ENCODE measurements at places on chromosomes 5 and 9.

DNA sequence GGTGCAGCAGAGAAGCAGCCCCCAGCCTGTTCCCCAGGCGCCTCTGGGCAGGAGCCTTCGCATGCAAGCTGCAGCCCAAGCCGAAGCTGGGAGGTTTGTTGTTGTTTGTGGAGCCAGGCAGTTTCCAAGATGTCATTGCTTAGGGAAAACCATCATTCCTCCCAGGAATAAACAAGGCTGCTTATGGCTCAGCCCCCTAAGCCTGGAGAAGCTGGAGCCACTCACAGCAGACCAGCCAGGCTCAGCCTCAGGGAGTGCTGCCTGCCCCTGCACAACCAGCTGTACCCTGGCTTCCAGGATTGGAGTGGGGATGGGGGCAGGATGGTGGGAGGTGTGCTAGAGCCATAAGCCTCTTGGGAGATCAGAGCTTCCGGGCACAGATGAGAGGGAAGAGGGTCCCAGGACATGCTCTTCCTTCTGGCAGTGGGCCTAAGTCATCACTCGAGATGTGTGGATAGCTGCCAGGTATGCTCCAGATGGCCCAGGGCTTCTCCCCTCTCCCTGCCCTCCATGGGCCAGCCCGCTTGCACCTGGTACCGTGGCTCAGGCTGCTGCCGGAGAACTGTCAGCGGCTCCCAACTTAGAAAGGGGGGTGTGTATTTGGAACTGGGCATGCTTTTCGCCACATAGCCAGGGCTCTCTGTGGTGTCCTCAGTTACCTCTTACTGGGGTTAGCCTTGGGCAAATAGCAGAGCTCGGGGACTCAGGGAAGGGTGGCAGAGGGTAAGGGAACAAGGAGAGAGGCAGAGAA, 105.2 kb downstream of the RGS3 start:
- no peak for DNase-seq

GRCh38 chr9:128159522-128159783, 612 bp upstream of the BBLN start:
- no peak for DNase-seq

GRCh38 chr5:76384189-76384588, 18.9 kb upstream of the IQGAP2 start:
- no peak for DNase-seq

GRCh38 chr9:72491242-72491641, 30.2 kb upstream of the TMC1 start:
- DNase-seq, result no peak

- no peak for DNase-seq
These were observed 45.6 kb downstream of the USP20 start for GRCh38 chr9:129880654-129881546.

- no peak for DNase-seq
These were observed 212.9 kb downstream of the ACTL7B start for GRCh38 chr9:108642871-108643270.

GRCh38 chr5:5303242-5303641, 119.2 kb upstream of the ICE1 start:
- DNase-seq, result no peak

GRCh38 chr5:6686501-6686900, 26.7 kb upstream of the TENT4A start:
- no peak for DNase-seq

DNA sequence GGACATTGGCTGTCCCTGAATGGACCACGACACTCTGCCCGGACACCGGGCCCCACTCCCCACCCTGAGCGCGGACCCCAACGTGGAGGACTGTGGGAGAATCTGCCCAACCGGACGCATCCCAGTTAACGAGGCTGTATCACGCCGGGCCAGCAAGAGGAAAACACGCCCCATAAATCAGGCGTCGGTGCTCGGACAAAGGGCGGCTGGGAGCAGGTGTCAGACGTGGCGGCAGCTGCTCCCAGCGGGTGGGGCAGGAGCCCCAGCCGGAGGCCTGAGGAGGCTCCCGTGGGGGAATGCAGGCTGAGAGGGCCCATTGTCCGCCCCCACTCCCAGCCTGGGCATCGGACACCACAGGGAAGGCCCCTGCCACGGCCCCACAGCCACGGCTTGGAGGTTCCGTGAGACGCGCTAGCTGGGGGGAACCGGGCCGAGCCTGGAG, 19.2 kb downstream of the NOTCH1 start:
- peak; percentile 70 for DNase-seq

DNA sequence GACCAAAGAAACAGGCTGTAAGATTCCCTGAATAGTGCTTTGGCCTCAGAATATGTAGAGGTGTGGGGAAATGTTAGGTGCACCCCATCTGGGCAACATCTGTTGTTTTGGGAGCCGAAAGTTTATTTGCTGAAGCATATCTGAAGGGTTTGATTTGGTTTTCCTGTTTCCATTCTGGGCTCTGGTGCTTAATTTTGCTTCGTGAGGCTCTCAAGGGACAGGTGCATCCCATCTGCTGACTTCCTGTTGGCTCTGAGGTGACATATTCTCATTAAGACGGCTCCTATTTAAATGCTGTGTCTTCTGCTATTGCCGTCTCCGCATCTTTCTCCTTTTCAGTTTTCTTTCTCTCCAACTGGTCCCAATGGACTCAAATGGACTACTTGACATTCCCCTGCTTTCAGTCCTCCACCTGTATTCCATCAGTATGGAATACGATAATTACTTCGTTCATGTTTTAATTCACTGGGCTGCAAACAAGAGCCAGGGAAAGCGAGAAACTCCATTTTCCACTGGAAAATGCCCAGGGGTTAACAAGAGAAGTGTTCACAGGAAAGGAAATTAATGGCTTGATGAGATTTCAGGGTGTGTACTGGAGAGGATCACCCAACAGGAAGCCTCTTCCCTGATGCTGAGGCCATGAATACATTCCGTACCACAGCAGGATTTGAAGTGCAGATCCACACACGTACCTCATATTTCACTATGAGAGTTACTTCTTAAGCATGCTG, 104.0 kb downstream of the MTX3 start:
- no peak for DNase-seq

DNA sequence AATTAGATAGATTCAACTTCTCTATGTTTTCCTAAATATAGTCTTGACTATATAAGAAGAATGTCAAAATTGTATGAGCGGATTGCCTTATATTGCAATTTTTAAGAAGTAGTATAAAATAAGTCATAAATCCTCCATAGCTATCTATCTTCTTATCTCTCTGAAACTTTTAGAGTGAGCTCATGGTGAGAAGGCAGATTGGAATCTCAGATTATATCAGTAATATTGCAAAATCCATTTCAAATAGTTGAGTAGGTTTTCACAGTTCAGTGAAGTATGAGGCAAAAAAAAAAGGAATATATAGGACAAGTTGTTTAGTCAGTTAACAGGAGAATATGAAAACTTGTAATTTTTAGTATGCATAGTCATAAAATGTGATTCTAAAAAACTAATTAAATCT, 156.4 kb downstream of the FAM174A start:
- no peak for DNase-seq

- no peak for DNase-seq
These were observed 69.3 kb downstream of the CCDC192 start for GRCh38 chr5:127772531-127772930.

GRCh38 chr9:71656496-71656895, 111.8 kb downstream of the CEMIP2 start:
- no peak for DNase-seq

DNA sequence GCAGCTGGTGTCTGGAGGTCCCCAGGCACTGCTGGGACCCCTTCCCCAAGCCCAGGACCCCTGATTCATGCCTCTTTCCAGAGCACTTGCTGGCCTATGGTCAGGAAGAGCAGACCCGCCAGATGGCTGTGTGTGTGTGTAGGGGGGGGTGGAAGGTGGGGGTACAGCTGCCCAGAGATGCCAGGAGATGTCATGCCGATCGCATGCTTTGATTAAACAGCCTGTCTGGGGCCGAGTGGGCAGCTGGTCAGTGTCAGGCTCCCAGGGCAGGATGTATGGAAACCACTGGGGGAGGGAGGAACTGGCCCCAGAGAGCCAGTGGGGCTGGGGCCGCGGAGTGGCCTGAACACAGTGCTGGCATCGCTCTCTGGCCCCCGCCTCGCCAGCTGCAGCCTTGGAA, 23.7 kb downstream of the RXRA start:
- DNase-seq, result no peak

- no peak for DNase-seq
These were observed 188.6 kb upstream of the KLF9 start for GRCh38 chr9:70603020-70603411.

GRCh38 chr5:68345171-68345570, 129.6 kb downstream of the PIK3R1 start:
- DNase-seq, result no peak

- DNase-seq, result no peak
These were observed 1.0 kb downstream of the AQP3 start for GRCh38 chr9:33446240-33446945.

DNA sequence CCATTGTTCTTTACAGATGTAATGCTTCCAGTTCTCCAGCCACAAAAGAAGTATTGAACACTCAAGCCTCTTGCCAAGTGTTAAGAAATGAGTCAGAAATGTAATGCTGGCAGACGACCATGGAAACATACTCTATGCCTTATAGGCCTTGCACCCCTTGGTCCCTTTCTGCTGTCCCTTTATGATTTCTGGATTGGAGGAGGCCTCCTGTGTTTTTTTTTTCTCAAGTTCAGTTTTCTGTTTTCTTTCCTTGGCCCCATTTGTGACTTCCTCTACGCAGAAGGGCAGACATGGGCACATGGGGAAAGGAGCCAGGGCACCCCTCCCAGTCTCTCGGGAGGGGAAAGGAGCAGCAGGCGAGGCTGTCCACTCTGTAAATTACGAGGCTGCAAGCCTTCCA, 53.4 kb downstream of the SNX18 start:
- DNase-seq, result no peak

DNA sequence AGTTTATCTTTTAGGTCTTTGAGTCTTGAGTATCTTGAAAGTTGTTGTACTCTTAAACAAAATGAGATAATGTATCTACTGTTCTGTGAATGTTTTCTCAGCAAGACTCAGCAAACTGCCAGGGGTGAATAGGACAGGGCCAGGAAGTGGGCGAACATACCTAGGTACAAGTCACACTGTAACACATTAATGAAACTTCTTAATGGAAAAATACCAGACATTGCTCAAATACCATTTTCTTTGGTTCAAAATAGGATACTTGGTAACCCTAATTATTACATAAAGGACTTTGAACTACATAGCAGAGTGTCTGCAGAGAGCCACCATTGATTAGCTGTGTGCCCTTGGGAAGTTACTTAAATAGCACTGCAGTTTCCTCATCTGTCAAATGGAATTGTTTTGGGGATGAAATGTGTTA, 197.5 kb downstream of the ARHGEF28 start:
- DNase-seq, result no peak

- DNase-seq, result no peak
These were observed 4.5 kb upstream of the ORM1 start for GRCh38 chr9:114318416-114318815.

DNA sequence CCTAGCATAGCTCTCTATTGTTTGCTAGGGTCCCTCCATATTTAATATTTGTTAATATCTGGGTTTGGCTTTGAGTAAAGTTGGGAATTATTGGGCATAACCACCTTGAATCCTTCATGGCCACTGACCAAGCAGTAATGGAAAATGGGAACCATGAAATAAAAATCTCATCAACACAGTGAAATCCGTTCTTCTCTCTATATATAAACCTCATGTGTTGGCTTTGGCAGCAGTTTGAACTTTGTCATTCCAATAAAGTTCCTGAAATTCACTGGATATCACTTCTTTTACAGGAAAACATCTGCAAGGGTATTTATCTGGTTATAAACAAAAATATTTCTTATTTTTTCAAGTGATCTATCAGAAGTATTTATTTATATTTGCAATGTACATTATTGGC, 93.0 kb upstream of the MPDZ start:
- DNase-seq, result no peak

DNA sequence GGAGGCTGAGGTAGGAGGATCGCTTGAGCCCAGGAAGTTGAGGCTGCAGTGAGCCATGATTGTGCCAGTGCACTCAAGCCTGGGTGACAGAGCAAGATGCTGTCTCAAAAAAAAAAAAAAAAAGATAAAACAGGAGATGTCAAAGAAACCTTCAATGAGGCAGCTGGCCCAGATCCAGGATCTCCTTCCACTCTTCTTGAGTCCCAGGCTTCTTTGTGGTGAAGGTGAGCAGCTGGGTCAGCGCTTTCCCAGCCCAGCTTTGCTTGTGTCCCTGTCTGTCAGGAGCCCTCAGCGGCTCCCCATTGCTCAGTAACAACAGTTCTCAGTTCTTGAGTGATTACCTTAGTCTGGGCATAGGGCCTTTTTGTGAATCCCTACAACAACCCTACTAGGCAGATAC, 69.4 kb upstream of the PSD2 start:
- no peak for DNase-seq

DNA sequence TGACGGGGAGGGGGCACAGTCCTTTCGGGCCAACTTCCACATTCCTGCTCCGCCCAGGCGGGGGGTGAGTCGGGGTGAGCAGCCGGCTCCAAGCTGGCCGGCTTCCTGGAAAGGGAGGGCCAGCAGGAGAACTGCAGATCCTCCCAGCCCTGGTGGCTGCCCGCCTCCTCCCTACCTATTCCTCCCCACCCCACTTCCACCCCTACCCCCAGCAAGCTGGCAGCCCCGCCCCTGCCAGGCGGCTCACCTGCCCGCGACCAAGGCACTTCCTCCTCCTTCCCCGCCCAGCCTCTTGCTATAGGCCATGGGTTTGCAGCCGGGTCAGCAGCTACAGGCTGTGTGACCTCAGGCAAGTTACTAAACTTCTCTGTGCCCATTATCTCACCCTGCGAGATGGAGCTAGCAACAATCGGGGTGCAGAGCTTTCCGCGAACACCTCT, 5.6 kb upstream of the IRF1 start:
- peak; percentile 79 for DNase-seq

- no peak for DNase-seq
These were observed 42.2 kb downstream of the OSMR start for GRCh38 chr5:38888041-38888440.

DNA sequence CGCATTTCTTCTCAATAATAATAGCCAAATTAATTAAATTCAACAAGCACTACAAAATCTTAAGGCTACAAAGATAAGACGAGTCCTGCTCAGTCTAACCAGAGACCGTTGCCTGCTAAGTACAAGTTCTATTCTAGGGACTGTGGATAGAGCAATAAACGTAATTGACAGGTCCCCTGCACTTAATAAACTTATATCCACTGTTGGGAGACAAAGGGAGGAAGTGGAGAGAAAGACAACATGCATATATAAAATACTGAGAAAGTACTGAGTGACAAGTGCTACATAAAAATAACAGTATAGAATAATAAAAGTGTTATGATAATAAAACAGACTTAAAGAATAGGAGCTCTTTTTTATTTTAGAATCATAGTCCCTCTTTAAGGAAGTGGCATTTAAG, 158.1 kb downstream of the MLLT3 start:
- DNase-seq, result no peak

DNA sequence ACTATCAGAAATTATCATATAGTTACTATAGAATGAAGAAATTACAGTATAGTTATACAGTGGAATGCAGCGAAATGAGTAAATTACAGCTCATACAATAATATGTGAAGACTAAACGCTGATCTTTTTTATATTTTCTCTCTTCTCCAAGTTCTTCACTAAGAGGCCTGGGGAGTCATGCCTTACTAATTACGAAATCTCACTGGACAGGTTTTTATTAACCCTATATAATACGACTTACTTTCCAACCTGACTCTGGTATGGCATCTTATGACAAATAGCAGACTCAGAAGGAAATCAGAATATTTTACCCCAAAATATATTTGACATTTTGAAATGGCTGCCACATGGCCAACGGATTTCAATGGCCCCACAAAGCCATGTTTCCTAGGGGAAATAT, 9.1 kb downstream of the CARNMT1 start:
- no peak for DNase-seq

All from frontal cortex (tissue), 4 donors.